ENCODE measurements at places on chromosomes 11 and 22.

DNA sequence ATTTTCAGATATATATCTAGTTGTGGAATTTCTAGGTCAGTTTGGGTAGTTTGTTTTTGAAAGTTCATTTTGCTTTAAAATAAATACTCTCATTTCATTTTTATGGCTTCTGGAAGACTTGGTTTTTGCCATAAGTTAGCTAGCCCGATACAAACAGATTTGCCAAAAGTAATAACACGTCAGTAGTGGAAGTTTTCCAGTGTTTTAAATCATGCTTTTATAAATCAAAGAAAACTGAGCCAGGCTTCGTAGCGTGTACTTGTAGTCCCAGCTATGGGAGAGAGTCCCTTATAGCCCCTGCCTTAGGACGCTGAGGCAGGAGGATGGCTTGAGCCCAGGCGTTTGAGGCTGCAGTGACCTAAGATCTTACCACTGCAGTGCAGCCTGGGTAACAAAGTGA is 21.7 kb upstream of the MICALL1 start:
- no peak for DNase-seq

DNA sequence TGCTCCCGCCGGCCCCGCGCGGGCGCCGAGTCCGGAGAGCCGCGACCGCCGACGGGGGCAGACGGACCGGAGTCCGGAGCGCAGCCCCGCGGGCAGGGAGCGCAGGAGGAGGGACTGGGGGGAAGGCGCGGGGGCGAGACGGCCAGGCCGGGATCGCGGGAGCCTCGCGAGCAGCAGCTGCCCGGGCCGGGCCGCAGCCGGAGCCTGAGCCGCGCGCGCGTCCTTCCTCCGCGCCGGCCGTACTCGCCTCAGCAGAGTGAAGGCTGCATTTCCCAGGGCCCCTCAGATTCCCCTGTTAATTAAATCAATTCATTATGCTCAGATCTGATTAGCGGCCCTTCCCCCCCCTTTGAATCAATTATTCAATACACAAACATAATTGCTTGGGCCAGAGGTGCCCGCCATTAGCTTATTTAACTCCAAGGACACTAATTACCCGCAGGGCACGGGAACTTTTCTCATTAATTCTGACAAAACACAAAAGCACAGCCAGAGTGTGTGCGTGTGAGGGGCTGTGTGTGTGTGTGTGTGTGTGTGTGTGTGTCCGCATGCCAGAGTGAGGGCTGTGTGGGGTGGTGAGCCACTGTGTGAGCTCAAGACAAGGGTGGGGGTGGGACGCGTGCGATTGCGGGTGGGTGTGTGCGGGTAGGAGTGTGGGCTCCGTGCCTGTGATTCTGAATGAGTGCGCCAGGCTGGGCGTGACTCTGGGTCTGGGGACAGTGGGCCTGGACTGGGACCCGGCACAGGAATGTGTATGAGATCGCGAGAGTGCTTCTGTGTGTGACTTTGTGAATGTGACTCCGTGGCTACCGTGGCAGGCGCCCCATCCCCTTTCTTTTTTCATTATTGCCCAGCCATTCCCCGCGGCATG is 5.1 kb upstream of the LMO1 start:
- no peak for DNase-seq

GRCh38 chr11:86120807-86121206 is 51.9 kb upstream of the PICALM start:
- DNase-seq: no peak

GRCh38 chr22:38766076-38766777 is 10.4 kb upstream of the SUN2 start:
- DNase-seq: no peak

- no peak for DNase-seq
Observed at GRCh38 chr11:111120161-111120560, 125.4 kb upstream of the POU2AF2 start.

GRCh38 chr11:85385547-85385946 is 241.6 kb downstream of the DLG2 start:
- no peak for DNase-seq

DNA sequence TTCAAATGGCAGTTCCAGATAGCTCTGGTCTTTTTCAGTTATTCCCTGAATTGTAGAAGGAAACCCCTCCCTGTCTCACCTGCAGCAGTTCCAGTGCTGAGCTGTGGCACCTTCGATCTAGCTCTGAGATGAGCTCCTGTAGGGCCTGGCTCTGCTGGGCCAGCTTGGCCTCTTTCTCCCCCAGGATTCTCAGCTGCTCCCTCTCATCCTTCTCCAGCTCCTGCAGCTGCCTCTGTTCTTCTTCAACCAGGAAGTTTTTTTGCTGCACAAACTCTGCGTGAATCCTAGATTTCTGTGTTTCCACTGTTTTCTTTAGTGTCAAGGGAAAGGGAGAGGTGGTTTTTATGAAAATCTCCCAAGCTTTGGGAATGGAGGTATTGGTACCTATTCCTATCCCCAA is 5.3 kb downstream of the TRIM21 start:
- DNase-seq: no peak

- DNase-seq: no peak
Observed at GRCh38 chr11:66933531-66933930, 24.7 kb downstream of the PC start.

GRCh38 chr22:46082633-46083032 is 67.7 kb upstream of the PPARA start:
- no peak for DNase-seq

GRCh38 chr11:86159581-86159891 is 85.0 kb upstream of the EED start:
- DNase-seq: no peak

Data from AG09309 (cell line).